ENCODE measurements at places on chromosomes 2 and 18. TPM values are rescaled to one million over a fixed set of nuclear protein-coding genes. Genes with fewer than 3 reads are reported as not detected.
A peak's percentile ranks its signal among the peaks of the same experiment; 100 is the strongest.

DNA sequence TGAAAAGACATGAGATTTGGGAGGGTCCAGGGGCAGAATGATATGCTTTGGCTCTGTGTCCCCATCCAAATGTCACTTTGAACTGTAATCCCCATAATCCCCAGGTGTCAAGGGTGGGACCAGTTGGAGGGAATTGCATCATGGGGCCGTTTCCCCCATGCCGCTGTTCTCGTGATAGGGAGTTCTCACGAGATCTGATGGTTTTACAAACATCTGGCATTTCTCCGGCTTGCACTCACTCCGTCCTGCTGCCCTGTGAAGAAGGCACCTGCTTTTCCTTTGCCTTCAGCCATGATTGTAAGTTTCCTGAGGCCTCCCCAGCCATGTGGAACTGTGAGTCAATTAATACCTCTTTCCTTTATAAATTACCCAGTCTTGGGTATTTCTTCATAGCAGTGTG is 51.4 kb downstream of the LPIN1 start:
- no peak overlapping the region for H3K27ac ChIP-seq
- H3K27me3 ChIP-seq: no peaks in the 10 kb centered on the region
- no peaks in the 10 kb centered on the region for H3K4me1 ChIP-seq
- peaks cover 48% of the 10 kb centered on the region for H3K36me3 ChIP-seq
- no peak for DNase-seq

The SMAD7 gene
- 7.8 TPM for polyA plus RNA-seq

DNA sequence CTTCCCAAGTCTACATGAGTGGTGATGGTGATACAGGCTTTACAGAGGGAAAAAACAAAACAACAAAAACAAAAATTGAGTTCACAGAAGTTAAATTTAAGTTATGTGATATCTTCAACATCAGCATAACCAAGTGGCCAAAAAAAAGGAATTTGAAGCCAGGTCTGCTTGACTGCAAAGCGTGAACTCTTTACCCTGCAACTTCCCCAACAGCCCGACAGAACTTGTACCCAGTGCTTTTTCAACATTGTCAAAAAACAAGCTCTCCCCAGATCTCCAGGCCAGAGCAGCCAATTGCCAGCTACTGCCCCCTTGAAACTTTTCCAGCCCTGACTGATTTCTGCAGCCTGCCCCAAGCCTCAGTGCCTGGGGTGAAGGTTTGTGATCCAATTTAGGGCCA is 76.7 kb downstream of the RNF144A start:
- no peaks in the 10 kb centered on the region for H3K27me3 ChIP-seq
- no peaks in the 10 kb centered on the region for H3K4me1 ChIP-seq
- no peak overlapping the region for H3K4me3 ChIP-seq
- H3K36me3 ChIP-seq: no peaks in the 10 kb centered on the region
- H3K27ac ChIP-seq: no peak overlapping the region
- no peak for DNase-seq

- no peak overlapping the region for H3K4me3 ChIP-seq
- H3K36me3 ChIP-seq: no peaks in the 10 kb centered on the region
- no peaks in the 10 kb centered on the region for H3K4me1 ChIP-seq
- H3K27me3 ChIP-seq: no peaks in the 10 kb centered on the region
- no peak overlapping the region for H3K27ac ChIP-seq
These were observed 13.8 kb upstream of the SLC25A52 start for GRCh38 chr18:31774477-31774785.

The DTNB gene
- polyA plus RNA-seq: 20.1 TPM

GRCh38 chr2:2528846-2529245 is 197.8 kb upstream of the MYT1L start:
- no peaks in the 10 kb centered on the region for H3K4me1 ChIP-seq
- H3K4me3 ChIP-seq: no peak overlapping the region
- H3K27ac ChIP-seq: no peak overlapping the region
- no peaks in the 10 kb centered on the region for H3K36me3 ChIP-seq
- no peaks in the 10 kb centered on the region for H3K27me3 ChIP-seq

- H3K36me3 ChIP-seq: no peaks in the 10 kb centered on the region
- no peaks in the 10 kb centered on the region for H3K27me3 ChIP-seq
- no peaks in the 10 kb centered on the region for H3K4me1 ChIP-seq
- no peak overlapping the region for H3K4me3 ChIP-seq
These were observed 44.1 kb downstream of the GATA6 start for GRCh38 chr18:22213333-22213973.

GRCh38 chr18:62368100-62368499 is 43.0 kb downstream of the TNFRSF11A start:
- no peak overlapping the region for H3K4me3 ChIP-seq
- no peaks in the 10 kb centered on the region for H3K36me3 ChIP-seq
- no peak overlapping the region for H3K27ac ChIP-seq
- H3K27me3 ChIP-seq: no peaks in the 10 kb centered on the region

DNA sequence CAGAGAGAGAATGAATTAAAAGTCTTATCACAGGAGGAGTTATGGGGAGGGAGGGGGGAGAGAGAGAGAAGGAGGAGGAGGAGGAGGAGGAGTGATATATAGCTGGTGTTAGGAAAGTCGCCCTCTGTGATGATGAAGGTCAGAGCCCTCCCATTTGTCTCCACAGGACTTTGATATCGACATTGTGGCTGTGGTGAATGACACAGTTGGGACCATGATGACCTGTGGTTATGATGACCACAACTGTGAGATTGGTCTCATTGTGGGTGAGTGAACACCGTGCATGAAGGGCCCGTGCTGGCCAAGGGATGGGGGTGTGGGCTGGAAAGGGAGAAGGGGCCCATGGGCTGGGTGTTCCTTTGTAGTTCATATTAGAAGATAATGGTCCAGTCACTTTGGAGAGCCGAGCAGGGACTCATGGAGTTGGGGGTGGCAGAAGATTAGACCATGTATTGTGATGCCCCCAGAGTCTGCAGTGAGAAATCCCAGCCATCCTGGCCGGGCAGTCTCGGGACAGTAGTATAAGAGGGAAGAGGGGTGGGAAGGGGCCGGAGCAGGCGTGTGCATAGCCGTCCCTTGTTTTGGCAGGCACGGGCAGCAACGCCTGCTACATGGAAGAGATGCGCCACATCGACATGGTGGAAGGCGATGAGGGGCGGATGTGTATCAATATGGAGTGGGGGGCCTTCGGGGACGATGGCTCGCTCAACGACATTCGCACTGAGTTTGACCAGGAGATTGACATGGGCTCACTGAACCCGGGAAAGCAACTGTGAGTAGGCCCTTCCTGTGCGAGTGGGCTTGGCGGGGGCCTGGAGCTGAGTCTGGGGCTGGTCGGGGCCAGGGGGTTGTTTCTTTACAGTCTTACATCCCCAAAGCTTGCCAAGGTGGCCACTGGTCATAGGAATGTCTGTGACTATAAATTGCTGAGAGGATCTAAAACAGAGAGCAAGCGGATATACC is 40.0 kb downstream of the HK2 start:
- H3K27me3 ChIP-seq: no peaks in the 10 kb centered on the region
- peaks cover 3% of the 10 kb centered on the region for H3K4me1 ChIP-seq
- H3K36me3 ChIP-seq: no peaks in the 10 kb centered on the region
- H3K27ac ChIP-seq: no peak overlapping the region
- H3K4me3 ChIP-seq: no peak overlapping the region

The YIPF4 gene
- 29.9 TPM for polyA plus RNA-seq

The ARID5A gene
- 57.2 TPM for polyA plus RNA-seq

The SCTR gene
- polyA plus RNA-seq: 1.5 TPM

- H3K36me3 ChIP-seq: no peaks in the 10 kb centered on the region
- H3K4me1 ChIP-seq: no peaks in the 10 kb centered on the region
- no peak overlapping the region for H3K27ac ChIP-seq
These were observed 60.2 kb downstream of the E2F6 start for GRCh38 chr2:11405599-11406266.

DNA sequence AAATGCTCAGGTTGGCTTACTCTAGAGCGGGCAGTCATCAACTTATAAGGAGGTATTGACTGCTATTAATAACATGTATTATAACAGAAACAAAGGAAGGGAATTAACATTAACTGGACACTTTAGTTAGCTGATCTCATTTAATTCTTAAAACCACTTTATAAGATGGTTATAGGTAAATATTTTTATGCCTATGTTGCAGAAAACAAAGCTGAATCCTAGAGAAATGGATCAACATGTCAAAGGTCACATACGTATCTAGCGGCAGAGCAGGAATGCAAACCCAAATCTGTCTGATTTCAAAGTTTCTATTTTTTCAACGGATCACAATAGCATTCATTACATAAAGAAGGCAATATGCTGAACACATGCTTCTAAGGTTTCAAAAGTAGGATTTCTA is 200.0 kb downstream of the PDE1A start:
- H3K36me3 ChIP-seq: no peaks in the 10 kb centered on the region
- no peak overlapping the region for H3K4me3 ChIP-seq
- DNase-seq: no peak
- H3K4me1 ChIP-seq: no peaks in the 10 kb centered on the region
- H3K27me3 ChIP-seq: no peaks in the 10 kb centered on the region
- no peak overlapping the region for H3K27ac ChIP-seq

DNA sequence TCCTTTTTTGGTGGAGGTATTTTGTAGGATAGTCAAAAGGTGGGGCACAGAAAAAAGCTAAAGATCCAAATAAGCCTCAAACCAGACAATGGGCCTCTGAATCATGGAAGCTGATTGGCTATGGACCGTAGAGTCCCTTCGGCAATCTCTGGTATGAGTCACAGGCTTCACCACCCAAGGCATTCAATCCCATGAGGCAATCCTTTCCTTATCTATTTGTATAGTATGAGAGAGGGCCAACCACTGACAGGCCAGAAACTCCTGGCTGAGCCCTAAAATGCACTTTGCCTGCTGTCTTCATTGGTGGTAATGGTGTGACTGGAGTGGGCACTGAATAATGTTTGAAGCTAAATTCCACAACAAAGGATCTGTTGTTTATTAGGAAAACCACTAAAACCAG is 38.7 kb upstream of the MEX3C start:
- no peaks in the 10 kb centered on the region for H3K27me3 ChIP-seq
- no peaks in the 10 kb centered on the region for H3K4me1 ChIP-seq
- DNase-seq: no peak
- H3K4me3 ChIP-seq: no peak overlapping the region

GRCh38 chr2:189569295-189569910 is 11.2 kb downstream of the SLC40A1 start:
- no peak for DNase-seq
- no peaks in the 10 kb centered on the region for H3K4me1 ChIP-seq
- H3K27ac ChIP-seq: no peak overlapping the region
- peaks cover 4% of the 10 kb centered on the region for H3K36me3 ChIP-seq

The SLC9A2 gene
- polyA plus RNA-seq: 0.75 TPM

GRCh38 chr18:35192415-35192814 is 48.4 kb upstream of the ZNF397 start:
- no peak for DNase-seq
- H3K4me3 ChIP-seq: no peak overlapping the region
- H3K27ac ChIP-seq: no peak overlapping the region
- H3K36me3 ChIP-seq: no peaks in the 10 kb centered on the region
- H3K4me1 ChIP-seq: no peaks in the 10 kb centered on the region

The SPR gene
- polyA plus RNA-seq: 9.1 TPM

- H3K27me3 ChIP-seq: no peaks in the 10 kb centered on the region
- no peaks in the 10 kb centered on the region for H3K4me1 ChIP-seq
- no peak overlapping the region for H3K4me3 ChIP-seq
These were observed 61.7 kb upstream of the RALBP1 start for GRCh38 chr18:9413576-9413975.

GRCh38 chr2:100381240-100381639 is 36.2 kb downstream of the CHST10 start:
- no peak overlapping the region for H3K27ac ChIP-seq
- no peaks in the 10 kb centered on the region for H3K4me1 ChIP-seq
- peak; percentile 39 for DNase-seq
- H3K27me3 ChIP-seq: no peaks in the 10 kb centered on the region
- no peak overlapping the region for H3K4me3 ChIP-seq

Measured in thymus (tissue), 14 donors.